Karpas-422 (cell line): ENCODE measurements at places on chromosomes 11 and 22. TPM values are rescaled to one million over a fixed set of nuclear protein-coding genes. Genes with fewer than 3 reads are reported as not detected.

GRCh38 chr11:58446294-58446693 is 4.3 kb upstream of the OR5B12 start:
- no peak for DNase-seq

- DNase-seq = no peak
Measured at GRCh38 chr22:36744413-36744765, 31.5 kb downstream of the IFT27 start.

GRCh38 chr11:77522215-77522614 is 48.3 kb upstream of the PAK1 start:
- DNase-seq = no peak

The KBTBD4 gene
- total RNA-seq = 8.7 and 11.0 TPM in 2 replicates

The OR6A2 gene
- 0.54 and 2.9 TPM in 2 replicates for total RNA-seq
